ENCODE measurements at places on chromosomes 1 and 21.

DNA sequence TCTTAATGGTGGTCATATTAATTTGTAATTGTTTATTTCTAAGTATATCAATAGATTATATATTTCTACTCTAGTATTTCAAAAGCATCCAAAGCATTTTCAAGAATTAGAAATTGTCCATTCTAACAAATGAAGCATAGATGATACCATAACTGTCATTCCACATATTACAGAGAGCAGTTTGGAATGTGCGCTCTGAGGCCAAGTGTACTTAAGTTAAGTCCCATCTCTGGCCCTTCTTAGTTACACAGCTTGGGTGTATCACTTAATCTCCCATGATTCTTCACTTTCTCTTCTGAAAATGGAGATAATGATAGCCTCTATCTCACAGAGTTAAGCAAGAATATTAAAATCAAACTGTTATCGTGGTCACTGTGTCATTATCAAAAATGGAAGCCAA lies 281.1 kb downstream of the MRPL39 start:
- DNase-seq, result no peak

DNA sequence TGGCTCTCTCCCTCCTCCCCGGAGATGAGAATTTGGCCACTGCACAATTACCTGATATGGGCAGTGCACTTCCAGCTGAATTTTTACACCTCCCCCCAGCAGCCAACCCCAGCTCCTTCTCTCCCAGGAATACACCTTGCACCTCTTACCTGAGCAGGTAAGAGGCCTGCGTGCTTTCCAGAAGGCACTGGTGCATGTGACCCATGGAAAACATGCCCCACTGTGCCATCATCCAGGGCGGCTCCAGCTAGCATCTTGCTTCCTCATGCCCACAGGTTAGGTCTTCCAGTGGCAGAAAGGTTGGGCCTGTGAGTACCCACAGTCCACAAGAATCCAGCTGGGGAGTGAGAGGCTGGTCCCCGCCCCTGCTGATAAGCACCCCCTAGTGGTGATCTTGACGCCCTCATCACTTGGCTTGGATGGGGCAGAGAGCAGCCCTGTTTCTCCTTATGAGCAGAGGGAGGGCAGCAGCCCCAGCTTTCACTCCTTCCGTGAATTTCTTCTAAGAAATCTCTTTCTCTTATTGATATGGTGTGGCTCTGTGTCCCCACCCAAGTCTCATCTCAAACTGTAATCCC lies 57.8 kb downstream of the EDARADD start:
- DNase-seq, result peak; percentile 47

- DNase-seq, result no peak
These were observed 50.0 kb upstream of the COL18A1 start for GRCh38 chr21:45354970-45355369.

GRCh38 chr1:40648928-40649591 lies 16.4 kb downstream of the RIMS3 start:
- no peak for DNase-seq

GRCh38 chr1:119475866-119476439 lies 31.1 kb upstream of the HSD3B1 start:
- peak; percentile 2 for DNase-seq

DNA sequence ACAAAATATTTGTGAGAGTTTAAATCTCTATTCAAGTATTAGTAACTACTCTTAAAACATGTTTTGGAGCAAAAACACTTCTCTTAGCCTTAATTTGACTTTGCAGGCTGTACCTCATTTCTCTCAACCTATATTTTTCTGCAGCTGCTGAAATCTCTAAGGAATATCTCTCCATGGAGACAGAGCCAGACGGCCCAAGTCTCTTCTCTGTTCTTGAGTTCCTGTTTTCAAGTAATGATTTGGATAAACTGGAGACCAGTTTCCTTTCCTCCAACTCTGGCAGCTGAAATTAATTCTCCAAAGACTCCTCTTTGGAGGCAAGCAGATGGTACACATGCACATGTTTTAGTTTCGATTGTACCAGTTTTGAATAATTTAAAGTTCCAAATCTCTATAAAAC lies 659.7 kb upstream of the NEGR1 start:
- DNase-seq, result no peak

DNA sequence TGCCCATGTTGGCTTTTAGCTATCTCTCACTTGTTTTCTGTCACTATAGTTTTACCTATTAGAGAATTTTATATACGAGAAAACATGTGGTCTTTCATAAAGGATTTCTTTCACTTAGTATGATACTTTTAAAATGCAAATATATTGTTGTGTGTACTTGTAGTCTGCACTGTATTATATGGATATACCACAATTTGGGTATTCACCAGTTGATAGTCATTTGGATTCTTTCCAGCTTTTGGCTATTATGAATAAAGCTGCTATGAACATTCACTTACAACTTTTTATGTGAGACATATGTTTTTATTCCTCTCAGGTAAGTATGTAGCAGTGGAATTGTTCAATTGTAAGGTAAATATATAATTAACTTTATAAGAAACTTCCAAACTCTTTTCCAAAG lies 441.5 kb downstream of the GPATCH2 start:
- no peak for DNase-seq

DNA sequence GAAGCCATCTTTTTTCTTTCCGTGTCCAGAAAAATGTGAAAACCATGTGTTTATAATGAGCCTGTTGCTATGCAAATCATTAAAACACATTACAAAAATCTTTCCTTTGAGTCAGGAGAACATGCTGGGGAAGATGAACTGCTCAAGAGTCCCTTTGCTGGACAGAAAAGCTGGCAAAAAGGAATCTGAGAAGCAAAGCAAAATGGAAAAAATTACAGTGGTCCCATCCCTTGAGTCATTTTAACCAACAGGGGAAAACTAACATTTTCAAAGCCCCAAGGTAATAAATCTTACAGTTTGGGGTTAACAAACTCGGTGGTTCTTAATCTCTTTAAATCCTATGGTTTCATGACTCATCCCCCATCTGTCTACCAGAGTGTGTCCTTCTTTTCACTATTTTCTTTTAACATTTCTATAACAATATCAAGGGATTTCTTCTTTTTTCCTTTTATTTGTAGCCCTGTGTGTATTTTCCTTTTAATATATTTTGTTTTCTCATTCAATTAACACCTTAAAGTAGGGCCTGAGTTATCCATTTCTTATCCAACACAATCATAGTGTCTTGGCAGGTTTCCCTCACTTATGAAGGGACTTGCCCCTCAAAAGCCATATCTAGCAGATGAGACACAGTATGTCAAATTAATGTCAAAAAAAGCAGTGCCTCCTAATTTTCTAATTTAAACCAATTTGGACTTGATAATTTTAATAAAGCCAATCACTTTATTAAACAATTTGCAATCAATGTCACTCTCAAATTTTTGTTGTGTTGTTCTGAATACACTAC lies 105.4 kb downstream of the PTPN14 start:
- no peak for DNase-seq

DNA sequence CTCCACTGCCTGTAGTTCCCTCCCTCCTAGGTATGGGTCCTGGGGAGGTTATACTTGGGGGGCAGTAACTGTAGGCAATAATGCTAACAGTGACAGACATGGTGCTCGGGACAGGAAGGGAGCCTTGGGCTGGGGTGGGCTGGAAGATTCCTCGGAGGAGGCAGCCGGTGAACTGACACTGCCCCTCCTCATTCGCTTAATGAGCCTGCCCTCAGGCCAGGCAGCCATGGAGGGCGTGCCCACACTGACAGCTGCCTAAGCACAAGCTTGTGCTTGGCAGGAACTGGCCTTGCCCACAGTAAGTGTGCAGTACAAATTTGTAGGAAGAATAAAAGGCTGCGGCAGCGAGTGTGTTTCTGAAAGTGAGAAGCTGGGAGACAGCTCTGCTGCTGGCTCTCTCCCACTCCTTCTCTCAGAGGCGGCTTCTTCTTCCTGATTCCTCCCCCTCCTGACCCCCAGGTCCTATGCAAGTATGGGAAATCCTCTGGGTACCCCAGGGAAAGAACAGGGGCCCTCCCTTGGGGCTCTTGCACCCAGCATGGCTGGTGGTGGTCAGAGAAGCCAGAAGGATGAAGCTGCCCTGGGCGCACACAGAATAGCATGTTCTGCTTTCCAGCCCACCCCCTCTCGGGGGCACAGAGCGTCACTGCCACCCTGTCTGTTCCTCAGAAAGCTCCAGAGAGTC lies 23.6 kb downstream of the OPTC start:
- peak; percentile 36 for DNase-seq

Measured in inflammatory macrophage treated with lipopolysaccharide for 4 hours (primary cell).